ENCODE measurements at places on chromosomes 4 and X. TPM values are rescaled to one million over a fixed set of nuclear protein-coding genes. Genes with fewer than 3 reads are reported as not detected.

DNA sequence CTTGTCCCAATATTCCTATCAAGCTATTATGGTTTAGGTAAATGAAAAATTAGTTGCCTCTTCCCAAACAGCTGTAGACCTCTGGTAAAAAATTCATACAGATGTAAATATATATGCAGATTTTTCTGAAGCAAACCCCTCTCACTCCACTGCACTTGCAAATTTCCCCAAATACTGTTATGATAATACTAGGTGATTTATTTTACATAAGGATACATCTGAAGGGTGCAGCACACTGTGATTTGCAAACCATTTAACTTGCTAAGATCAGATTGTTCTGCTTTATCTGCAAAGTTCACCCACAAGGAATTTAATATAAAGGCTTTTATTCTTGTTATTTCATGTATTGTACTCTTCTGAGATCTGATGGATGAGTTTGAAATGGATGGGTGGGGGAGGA, 177.0 kb downstream of the GPAT3 start:
- no peak for DNase-seq

- DNase-seq = no peak
Measured at GRCh38 chr4:36320117-36320896, 38.9 kb downstream of the DTHD1 start.

DNA sequence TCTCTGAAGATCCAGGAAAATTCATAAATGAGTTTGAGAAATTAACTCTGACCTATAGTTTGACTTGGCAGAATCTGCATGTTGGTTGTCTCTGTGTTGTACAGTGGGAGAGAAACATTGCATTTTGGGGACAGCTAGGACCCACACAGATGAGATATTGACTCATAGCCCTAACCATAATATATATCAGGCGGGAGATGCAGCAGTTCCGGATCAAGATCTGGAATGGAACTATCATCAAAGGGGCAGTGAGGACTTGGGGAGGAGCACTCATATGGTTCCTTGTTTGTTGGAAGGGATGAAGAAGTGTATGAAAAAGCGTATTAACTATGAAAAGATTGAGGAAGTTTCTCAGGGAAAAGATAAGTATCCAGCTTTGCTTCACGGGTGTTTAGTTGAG, 14.0 kb downstream of the CXCL2 start:
- no peak for DNase-seq

DNA sequence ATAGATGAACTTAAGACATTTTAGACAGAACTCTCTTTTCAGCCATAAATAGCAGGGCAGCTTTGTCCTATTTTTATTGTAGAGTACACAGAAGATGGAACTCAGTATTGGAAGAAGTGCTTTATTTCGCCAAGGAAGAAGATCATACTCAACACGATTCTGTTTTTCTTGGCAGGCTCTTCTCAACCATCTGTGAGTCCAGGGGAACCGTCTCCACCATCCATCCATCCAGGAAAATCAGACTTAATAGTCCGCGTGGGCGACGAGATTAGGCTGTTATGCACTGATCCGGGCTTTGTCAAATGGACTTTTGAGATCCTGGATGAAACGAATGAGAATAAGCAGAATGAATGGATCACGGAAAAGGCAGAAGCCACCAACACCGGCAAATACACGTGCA, 37.6 kb downstream of the KIT start:
- DNase-seq = no peak

DNA sequence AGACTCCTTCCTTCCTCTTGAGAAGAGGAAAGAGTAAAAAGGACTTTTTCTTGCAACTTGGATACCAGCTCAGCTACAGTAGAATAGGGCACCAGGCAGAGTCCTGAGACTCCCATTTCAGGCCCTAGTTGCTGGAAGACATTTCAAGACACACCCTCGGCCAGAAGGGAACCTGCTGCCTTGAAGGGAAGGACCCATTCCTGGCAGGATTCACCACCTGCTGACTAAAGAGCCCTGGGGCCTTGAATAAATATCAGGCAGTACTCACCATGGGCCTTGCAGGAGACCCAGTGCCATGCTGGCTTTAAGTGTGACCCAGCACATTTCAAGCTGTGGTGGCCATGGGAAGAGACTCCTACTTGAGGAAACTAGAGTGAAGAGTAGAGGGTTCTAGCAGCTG, 317.6 kb downstream of the DKK2 start:
- DNase-seq = no peak

Gene LNX1
- total RNA-seq = not detected

Gene EFHC2
- total RNA-seq = not detected

Gene TMEM156
- 7.0 TPM for total RNA-seq
